ENCODE measurements at places on chromosomes 7 and 10.

DNA sequence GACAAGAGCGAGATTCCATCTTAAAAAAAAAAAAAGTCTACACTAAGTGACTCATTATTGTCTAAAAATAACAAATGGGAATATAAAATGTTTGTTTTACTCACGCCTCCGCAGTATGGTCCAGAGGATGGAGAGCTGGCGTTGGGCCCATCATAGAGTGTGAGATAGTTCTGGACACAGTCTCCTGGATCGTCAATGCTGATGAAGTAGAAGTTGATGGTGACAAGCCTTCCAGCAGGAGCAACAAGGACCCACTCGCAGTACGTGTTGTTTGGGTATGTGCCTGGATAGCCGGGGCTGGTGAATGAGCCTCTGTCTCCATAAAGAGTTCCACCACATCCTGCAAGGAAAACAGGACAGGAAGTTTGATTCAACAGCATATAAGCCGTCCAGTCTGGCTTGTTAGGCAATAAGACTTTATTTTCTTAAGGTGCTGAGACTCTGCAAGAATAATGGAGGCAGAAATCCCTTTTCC is 11.5 kb upstream of the RSU1 start:
- DNase-seq: no peak

GRCh38 chr10:63819753-63820329 is 298.6 kb downstream of the REEP3 start:
- no peak for DNase-seq

DNA sequence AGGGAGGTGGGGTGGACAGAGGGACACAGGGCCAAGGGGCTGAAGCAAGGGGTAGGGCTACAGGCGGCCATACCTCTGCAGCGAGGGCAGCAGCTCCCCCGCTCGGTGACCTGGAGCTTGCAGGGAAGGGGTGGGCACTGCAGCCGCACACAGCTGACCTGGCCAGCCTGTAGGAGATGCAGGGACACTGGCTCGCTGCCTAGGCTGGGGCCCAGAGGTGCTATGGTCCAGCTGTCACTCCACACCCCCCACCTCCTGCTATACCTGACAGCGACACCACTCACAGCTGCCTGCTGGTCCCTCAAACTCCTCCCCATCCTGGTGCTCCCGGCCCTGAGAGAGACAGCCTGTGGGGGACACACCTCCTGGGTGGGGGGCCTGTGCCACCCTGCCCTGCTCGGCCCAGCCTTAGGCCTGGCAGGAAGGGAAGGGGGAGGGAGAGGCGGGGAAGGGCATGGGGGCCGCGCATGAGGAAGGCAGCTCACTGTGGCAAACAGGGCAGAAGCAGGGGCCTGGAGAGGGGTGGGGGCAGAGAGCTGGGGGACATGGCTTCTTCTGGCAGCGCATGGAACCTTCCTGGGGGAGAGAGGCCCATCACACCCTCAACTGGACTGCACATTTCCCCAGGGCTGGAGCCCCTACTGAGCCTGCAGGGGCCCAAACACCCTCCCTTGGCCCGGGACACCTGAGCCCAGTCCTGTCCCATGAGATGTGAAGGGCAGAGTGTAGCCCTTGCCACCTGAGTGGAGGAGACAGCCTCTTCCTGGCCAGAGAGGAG is 23.9 kb downstream of the ATP6V1F start:
- DNase-seq: no peak

DNA sequence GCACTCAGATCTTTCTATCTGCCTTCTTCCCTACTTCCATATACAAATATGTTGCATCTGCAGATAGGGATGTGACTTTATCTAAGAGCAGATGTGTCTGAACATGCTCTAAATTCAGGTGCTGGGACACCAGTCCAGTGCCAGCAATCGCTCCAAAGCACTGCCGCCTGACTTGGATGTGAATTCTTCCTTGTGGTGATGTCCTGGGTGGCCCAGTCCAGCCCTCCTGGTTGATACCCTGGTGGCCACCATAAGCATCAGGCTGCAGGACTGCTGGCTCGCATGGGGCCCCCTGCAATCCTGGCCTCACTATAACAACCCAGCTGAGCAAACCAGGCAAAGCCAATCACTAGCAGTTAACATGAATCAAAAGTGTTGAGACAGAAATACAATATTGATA is 149.2 kb upstream of the PDE1C start:
- no peak for DNase-seq

GRCh38 chr10:87691506-87692070 is 31.9 kb downstream of the PAPSS2 start:
- DNase-seq: no peak

DNA sequence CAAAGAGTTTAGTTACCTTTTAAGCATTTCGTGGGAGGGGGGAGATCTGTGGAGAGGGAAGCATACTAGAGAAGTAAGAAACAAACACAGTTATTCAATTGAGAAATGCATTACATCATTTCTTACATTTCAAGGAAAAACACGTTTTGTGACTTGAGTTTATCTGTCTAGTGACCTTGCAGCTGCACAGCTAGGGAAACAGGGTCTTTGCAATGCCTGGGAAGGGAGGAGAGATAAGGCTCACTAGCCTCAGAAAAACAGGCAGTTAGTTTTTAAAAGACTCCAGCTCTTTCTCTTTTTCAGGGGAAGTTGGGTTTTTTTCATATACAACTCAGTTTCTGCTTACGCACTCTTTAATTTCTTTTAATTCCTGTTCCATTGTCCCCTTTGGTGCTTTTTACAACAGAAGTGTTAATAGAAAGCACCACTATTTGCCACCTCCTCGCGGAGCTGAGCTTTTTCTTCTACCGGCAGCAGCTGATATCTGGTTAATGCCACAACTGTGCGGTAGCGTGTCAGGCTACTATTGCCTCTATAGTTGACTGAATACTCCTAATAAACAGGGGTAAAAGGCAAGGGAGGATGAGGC is 5.6 kb downstream of the CYP3A43 start:
- DNase-seq: no peak

GRCh38 chr7:33728873-33729551 is 176.3 kb upstream of the BMPER start:
- no peak for DNase-seq

DNA sequence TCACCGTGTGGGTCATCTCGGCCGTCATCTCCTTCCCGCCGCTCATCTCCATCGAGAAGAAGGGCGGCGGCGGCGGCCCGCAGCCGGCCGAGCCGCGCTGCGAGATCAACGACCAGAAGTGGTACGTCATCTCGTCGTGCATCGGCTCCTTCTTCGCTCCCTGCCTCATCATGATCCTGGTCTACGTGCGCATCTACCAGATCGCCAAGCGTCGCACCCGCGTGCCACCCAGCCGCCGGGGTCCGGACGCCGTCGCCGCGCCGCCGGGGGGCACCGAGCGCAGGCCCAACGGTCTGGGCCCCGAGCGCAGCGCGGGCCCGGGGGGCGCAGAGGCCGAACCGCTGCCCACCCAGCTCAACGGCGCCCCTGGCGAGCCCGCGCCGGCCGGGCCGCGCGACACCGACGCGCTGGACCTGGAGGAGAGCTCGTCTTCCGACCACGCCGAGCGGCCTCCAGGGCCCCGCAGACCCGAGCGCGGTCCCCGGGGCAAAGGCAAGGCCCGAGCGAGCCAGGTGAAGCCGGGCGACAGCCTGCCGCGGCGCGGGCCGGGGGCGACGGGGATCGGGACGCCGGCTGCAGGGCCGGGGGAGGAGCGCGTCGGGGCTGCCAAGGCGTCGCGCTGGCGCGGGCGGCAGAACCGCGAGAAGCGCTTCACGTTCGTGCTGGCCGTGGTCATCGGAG is 1.8 kb downstream of the ADRA2A start:
- no peak for DNase-seq

DNA sequence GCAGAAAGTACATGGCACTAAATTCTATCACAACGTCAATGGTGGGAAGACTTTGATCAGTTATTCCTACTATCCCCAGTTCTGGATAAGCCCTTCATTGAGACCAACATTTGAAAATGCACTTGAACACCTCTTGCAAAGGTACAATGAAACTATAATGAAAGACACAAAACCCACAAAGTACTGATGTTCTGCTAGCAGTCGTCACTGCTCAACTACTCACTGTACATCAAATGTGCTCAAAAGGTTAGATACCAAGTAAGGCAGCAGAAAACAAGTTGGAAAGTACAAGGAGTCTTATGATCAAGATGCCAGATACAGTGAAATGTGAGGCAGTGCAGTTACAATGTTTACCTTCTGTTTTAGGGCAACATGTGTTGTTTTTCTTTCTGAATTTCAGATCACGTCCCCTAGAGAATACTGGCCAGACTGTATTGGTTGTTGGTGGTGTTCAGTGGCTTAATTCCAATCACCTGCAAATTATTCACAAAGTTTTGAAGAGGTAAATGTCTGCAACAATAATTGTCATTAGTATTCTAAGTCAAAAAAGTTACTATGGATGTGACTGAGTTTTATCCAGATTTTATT is 62.4 kb upstream of the WNT16 start:
- DNase-seq: no peak
